ENCODE measurements at places on chromosomes 5 and 9.
A peak's percentile ranks its signal among the peaks of the same experiment; 100 is the strongest.

- no peak for DNase-seq
These were observed 10.0 kb upstream of the MYORG start for GRCh38 chr9:34386656-34387055.

GRCh38 chr5:104178829-104179456 lies 616.4 kb upstream of the NUDT12 start:
- DNase-seq: peak; percentile 45

DNA sequence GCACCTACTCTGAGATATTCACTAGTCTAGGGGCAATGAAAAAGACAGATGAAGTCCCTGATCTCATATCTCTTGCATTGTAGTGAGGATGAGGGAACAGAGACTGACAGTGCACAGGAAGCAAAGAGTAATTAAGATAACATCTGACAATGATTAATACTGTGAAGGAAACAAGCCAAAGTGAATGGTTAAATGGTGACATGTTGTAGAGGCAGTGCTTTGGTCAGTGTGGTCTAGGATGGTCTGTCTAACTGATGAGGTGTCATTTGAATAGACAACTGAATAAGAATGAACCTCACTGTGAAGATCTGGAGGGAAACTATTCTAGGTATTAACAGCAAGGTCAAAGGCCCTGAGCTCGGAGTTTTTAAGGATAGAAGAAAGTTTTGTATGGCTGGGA lies 333.3 kb upstream of the GRIA1 start:
- DNase-seq: peak; percentile 2

GRCh38 chr5:164518067-164518740 lies 1012.8 kb downstream of the MAT2B start:
- DNase-seq: no peak

- DNase-seq: no peak
These were observed 60.4 kb downstream of the CSNK1A1 start for GRCh38 chr5:149490599-149491485.

GRCh38 chr5:132420706-132421272 lies 51.3 kb downstream of the SLC22A5 start:
- DNase-seq: no peak

DNA sequence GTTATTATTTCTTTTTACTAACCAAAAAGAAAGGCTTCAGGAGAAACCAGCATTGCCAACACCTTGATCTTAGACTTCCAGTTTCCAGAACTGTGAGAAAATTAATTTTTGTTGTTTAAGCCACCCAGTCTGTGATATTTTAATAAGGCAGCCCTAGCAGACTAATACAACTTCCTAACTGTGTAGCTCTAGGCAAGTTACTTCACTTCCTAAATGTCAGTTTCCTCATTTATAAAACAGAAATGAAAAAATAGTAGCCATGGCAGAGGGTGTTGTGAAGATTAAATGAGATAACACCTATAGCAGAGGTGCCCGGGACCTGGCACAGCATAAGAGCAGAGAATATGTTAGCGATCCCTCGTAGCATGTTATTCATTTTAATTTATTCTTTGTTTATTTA lies 66.6 kb upstream of the HAND1 start:
- no peak for DNase-seq

GRCh38 chr9:97591535-97591934 lies 41.6 kb downstream of the TSTD2 start:
- DNase-seq: no peak

- DNase-seq: no peak
These were observed 4.4 kb downstream of the RAPGEF1 start for GRCh38 chr9:131735238-131736128.

DNA sequence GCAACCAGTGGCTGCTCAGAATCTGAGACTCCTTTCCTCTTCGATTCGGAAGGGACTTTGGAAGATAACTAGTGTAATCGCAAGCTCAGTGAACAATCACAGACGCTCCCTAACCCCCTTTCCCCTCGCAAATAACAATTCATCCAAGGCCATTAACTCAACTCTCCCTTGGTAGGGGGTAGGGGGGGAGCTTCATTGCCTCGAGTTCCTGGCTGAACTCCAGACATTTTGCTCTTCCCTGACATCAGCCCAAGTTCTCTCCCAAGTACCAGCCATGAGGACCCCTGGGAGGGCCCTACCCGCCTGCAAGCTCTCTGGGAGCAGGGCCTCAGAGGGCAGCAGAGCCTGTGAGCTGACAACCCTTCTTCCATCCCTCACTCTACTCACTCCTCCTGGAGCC lies 8.4 kb downstream of the FAM163B start:
- no peak for DNase-seq

DNA sequence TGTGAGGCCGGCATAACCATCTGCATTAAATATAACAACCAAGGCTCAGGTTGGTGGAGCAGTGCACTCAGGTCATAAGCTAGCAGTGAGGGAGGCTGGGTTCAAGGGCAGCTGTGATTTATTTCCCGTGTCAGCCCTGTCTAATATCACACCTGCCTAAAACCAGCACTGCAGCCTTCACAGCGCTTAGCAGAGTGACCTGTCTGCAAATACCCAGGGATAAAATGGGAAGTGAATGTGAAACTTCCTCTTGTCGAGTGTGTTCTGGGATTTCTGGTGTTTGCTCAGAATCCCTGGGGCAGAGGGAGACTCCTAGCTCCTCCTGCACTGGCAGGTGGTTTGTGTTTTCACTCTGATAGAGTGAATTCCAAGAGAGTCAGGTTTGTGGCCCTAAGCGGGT lies 57.5 kb downstream of the ZNF510 start:
- DNase-seq: no peak

DNA sequence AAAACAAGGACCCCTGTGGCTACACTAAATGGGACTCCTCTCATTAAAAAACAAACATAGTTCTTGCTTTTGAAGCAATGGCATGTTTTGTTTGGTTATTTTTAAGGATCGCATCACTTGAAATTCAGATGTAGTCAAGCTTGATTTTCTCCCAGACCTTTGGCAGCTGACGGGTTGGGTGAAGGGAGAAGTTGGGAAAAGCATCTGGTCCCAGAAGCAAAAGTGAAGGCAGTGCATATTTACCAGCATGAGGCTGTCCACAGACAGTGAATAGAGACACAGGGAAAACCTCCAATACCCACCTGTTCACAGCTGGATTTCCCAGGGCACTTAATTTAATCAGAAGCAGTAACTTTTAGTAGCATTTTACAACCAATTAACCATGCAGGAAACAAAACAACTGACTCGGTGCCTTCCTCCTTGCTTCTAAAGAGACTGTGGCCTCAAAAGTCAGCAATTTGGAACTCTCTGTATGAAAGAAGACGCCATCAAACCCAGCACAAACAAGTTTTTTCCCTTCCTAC lies 245.4 kb downstream of the EBF1 start:
- no peak for DNase-seq

GRCh38 chr5:168525856-168526255 lies 3.2 kb upstream of the FBLL1 start:
- no peak for DNase-seq

GRCh38 chr5:54821445-54822323 lies 163.7 kb downstream of the ESM1 start:
- no peak for DNase-seq

DNA sequence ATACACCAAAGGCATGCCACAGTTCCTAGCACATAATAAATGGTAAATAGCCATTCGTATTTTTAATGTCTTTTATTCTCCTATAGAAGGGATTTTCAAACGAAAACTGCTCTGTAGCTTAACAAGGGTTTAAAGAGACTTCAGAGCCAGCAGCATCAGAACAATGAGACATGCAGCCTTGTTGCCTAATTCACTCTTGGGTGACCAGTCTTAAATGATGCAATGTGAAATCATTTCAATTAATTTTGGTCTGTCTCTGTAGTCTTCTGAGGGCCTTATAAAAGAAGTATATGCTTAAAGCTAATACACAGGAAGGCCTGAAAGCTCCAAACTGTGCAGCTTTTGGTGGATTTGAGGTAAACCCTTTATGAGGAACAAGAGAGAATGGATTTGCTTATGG lies 888.8 kb upstream of the WWC1 start:
- DNase-seq: no peak

DNA sequence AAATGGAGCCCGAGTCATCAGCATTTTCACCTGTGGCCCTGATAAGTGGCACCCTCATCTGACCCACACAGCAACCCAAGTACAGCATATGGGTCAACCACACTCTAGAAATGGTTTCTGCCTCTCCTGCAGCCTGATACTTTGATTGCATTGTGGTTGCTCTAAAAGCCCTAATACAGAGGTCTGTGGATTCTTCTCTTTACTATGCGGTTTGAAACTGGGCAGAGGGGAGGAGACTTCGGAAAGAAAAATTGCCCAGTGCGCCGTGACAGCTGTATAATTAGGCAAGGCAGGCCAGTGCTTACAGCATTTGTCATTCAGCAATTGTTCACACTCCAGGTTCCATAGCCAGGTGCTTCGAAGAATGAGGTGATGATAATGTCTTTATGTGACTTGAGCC lies 361.0 kb downstream of the NFIB start:
- no peak for DNase-seq

- DNase-seq: no peak
These were observed 148.4 kb downstream of the TENT4A start for GRCh38 chr5:6861667-6862066.

- DNase-seq: no peak
These were observed 202.0 kb upstream of the CDH6 start for GRCh38 chr5:30991462-30991861.

DNA sequence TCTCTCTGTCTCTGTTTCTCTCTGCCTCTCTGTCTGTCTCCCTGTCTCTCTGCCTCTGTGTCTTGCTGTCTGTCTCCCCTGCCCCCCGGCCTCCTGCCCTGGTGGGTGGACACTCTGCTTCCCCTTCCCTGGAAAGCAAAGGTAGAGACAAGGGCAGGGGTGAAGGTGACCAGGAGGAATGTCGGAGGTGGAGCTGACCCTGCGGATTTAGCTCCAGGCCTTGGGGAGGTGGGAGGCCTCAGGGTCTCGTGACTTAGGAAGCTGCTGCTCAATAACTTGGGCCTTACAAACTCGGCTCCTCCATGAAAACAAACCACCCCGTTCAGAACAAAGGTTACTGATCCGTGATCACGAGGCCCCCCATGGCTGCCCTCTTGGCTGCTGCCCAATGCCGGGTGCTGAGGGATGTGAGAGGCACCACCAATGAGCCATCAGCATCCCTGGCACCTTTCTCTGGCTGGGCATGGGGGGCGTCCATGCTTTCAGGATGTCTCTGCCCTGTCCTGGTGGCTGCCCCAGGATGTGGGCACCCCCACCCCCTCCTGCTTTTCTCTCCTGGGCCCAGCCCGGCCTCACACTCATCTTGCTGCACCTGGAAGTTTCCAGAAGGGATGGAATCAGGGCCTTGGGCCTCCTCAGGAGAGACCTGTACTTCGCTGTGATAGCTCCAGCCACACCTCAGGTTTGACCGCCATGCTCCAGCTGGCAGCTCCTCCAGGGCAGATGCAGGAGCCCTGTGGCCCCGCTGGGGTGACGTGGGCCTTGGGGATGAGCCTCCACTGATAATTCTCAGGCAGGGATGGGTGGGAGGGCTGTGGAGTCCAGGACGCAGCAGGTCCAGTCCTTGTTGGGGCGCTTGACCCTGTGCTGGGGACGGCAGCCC lies 14.8 kb upstream of the SLC6A19 start:
- no peak for DNase-seq

DNA sequence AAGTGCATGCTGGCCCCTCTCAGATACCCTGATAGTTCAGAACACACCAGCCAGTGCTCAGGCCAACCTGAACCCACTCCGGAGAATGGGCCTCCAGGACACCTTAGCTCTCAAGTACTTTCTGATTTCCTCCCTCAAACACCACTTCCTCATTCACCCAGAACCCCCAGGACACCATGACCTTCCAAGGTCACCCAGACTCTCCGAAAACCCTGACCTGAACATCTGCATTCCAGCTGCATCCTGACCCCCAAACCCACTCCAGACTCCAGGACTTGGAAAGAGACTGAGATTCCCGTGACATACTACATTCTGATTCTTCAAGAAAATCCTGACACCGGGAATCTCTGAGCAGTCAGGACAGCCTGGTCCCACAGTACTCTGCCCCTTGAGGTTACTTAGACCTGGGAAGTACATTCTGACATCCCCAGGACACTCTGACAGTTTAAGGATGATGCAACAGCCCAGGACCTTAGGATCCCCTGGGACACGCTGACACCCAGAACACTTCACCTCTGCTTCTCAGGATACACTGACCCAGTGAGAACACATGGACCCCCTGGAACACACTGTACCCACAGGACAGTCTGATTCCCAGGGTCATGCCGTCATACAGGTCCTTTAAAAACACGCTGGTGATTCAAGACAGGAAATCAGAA lies 747 bp upstream of the PROP1 start:
- no peak for DNase-seq

DNA sequence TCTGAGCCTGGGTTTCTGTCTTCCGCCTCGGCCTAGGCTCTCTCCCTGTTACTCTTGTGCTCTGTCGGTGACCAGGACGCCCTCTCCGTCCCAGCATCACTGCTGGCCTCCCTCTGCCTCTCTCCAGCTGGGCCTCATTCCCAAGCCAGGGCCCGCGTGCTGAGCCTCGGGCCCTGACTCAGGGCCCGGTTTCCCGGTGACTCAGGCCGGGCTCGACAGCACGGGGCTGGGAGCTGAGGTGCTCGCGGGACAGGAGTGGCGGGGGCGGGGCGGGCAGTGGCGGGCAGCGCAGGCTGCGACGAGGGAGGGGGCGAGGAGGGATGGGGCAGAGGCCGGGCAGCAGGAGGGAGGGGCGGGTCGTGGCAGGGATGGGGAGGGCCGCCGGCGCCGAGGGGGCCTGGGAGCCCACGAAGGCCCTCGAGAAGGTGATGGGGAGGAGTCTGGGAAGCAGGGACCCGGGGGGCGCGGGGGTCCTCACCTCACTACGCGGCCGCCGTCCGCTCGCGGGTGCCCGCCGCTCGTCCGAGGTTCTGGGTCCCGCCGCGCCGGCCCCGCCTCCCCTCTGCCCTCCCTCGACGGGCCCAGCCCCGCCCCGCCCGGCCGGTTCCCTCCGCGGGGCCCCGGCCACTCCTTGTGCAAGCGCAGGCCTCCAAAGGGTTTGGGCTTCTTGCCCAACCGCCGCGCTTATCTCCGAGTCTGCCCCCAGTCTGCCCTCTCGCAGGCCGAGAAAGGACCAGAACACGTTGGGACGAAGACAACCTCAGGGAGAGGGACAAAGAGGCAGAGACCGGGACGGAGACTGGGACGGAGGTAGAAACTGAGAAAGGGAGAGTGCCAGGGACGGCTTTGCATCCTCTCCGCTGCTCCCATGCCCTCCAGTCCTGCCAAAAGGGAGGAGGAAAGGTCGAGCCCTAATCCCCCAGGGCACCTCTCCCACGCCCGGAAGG lies at the start of gene ARAP3:
Gene ARAP3, minus strand, starts transcription at position 536 of the 947 bp plus-strand sequence. CDS start 1,744 bp downstream, outside the sequence.
- peak; percentile 90 for DNase-seq

GRCh38 chr9:112570671-112571167 lies 84.1 kb downstream of the KIAA1958 start:
- DNase-seq: no peak

GRCh38 chr9:21688108-21689102 lies 114.0 kb upstream of the MTAP start:
- DNase-seq: peak; percentile 90

GRCh38 chr5:88760527-88760926 lies 122.5 kb downstream of the MEF2C start:
- DNase-seq: no peak

DNA sequence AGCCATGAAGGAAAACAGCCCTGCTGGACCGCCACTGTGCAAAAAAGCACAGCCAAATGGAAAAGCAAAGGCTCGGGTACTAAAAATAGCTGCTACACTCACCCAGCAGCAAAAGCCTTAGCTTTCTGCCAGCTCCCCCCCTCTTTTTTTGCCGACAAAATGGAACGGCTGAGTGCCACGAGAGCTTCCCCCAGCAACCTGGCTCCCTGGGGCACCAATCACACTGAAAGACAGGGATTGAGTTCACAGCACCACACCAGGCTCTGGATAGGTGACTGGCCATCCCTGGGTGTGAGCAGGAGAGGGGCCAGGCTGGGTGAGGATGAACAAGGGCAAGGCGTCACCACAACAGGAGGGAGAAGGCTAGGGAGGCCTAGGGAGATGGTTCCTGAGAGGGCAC lies 66.7 kb downstream of the SIL1 start:
- DNase-seq: peak; percentile 75
